ENCODE measurements at places on chromosomes 3 and 15. TPM values are rescaled to one million over a fixed set of nuclear protein-coding genes. Genes with fewer than 3 reads are reported as not detected.

DNA sequence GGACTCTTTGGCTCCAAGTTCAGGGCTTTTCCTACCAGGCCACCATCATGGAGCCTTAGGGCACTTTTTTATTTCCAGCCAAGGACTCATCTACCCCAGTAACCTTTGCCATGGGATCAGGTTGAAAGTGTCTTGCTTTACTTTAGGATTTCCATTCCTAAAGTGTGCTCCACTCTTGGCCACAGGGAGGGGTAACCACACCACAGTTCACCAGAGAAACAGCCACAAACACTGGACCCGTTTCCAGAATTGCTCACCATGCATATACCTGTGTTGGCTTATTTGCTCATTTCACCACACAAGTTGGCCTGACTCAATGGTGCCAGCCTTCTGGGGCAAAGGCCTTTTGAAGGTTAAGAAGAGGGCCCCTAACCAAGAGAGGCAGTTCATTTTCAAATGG lies 70.6 kb upstream of the RAD18 start:
- no peaks in the 10 kb centered on the region for H3K27me3 ChIP-seq
- H3K27ac ChIP-seq = no peak overlapping the region
- H3K4me1 ChIP-seq = no peaks in the 10 kb centered on the region
- no peaks in the 10 kb centered on the region for H3K36me3 ChIP-seq
- no peak for DNase-seq
- H3K4me3 ChIP-seq = no peak overlapping the region

DNA sequence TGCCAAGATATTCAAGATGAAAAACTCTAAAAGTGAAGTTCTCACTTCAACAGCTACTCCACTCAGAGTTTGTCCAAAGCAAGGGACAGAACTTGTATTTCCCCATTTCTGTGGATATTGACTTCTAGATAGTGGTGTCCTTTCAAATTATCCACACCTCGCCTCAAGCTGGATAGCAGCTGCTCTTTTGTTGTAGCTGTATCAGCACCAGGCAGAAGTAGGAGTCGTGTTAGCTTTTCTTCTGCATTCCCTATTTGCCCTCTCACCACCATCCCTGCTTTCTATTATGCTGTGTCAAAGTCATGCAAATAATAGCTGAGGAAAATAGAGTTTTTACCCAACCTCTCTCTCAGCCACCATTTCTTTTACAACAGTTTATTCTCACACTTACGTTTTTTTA lies 303.8 kb downstream of the EPHA3 start:
- no peak for DNase-seq
- H3K27me3 ChIP-seq = no peaks in the 10 kb centered on the region
- no peaks in the 10 kb centered on the region for H3K36me3 ChIP-seq
- H3K4me3 ChIP-seq = no peak overlapping the region

GRCh38 chr3:142276781-142277180 lies 51.4 kb upstream of the GK5 start:
- H3K4me1 ChIP-seq = no peaks in the 10 kb centered on the region
- DNase-seq = no peak
- H3K27me3 ChIP-seq = no peaks in the 10 kb centered on the region
- no peaks in the 10 kb centered on the region for H3K36me3 ChIP-seq
- H3K27ac ChIP-seq = peak overlapping the region; percentile 60

GRCh38 chr3:7658294-7658693 lies 797.4 kb downstream of the GRM7 start:
- peaks cover 11% of the 10 kb centered on the region for H3K4me1 ChIP-seq
- no peak for DNase-seq
- H3K4me3 ChIP-seq = no peak overlapping the region
- no peaks in the 10 kb centered on the region for H3K27me3 ChIP-seq

DNA sequence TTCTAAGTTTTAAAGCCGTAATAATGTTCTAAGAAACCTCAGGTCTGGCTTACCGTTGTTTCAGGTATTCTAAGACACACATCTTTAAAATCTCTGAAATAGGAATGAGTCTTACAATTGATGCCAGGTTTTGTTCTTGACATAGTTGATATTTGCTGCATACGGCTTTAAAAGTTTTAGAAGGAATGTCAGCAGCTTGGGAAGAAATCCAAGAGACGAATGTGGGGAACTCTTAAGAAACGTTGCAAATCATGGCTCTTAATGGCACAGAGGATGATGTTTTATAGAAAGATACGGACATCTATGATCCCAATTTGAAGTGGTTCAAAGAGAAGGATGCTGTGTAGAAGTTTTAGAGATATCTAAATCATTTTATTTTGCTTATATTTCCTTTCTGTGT lies 11.5 kb downstream of the NUDT16 start:
- H3K4me3 ChIP-seq = no peak overlapping the region
- DNase-seq = no peak
- H3K27me3 ChIP-seq = no peaks in the 10 kb centered on the region
- no peaks in the 10 kb centered on the region for H3K4me1 ChIP-seq

GRCh38 chr3:152084441-152085158 lies 184.1 kb upstream of the MBNL1 start:
- H3K27me3 ChIP-seq = no peaks in the 10 kb centered on the region
- DNase-seq = no peak
- H3K27ac ChIP-seq = no peak overlapping the region

GRCh38 chr15:67019884-67020520 lies 45.4 kb upstream of the SMAD3 start:
- no peak overlapping the region for H3K27ac ChIP-seq
- peaks cover 14% of the 10 kb centered on the region for H3K4me1 ChIP-seq
- DNase-seq = no peak
- no peaks in the 10 kb centered on the region for H3K27me3 ChIP-seq

GRCh38 chr15:87752250-87752951 lies 504.1 kb downstream of the NTRK3 start:
- no peak overlapping the region for H3K27ac ChIP-seq
- peaks cover 11% of the 10 kb centered on the region for H3K4me1 ChIP-seq
- H3K4me3 ChIP-seq = no peak overlapping the region
- H3K27me3 ChIP-seq = no peaks in the 10 kb centered on the region
- H3K36me3 ChIP-seq = no peaks in the 10 kb centered on the region
- DNase-seq = peak; percentile 36

GRCh38 chr3:5026046-5026362 lies 46.8 kb downstream of the BHLHE40 start:
- peaks cover 7% of the 10 kb centered on the region for H3K4me1 ChIP-seq
- H3K27me3 ChIP-seq = no peaks in the 10 kb centered on the region
- H3K4me3 ChIP-seq = peak overlapping the region; percentile 54
- H3K36me3 ChIP-seq = no peaks in the 10 kb centered on the region

DNA sequence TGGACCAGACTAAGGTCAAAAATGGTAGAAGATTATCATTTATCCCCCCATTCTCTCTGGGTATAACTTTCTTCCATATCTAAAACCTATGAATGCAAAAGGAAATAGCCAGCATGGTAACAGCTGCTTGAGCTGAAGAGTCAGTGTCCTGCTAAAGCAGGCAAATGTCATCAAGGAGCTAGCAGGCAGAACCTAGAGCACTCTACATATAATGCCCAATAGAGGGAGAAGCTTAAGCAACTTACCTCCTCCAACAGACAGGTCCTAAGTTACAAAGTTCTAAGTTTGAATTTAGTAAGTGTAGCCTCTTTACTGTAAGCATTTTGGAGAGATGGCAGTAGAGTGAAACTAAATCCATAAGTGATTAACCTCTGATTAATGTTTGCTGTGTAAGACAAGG lies 7.7 kb downstream of the RAF1 start:
- no peak overlapping the region for H3K4me3 ChIP-seq
- no peaks in the 10 kb centered on the region for H3K27me3 ChIP-seq
- no peak overlapping the region for H3K27ac ChIP-seq

DNA sequence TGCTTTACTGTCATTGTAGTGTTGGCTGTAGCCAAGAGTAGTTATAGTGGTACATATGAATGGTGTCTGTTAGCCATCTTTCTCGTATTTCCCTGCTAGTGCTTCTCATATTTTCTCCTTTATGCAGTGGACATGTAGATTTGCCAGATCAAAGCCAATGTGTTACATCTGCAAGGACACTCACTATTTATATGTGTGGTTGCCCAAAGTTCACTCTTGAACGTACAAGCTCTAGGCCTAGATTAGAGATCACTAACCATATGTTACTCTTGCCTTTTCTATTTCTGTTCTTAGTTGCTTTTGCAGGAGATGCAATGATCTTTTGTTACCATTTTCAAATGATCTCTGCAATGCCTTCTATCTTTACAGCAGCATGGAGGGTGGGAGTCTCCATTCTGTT lies 78.4 kb downstream of the CADM2 start:
- H3K4me1 ChIP-seq = no peaks in the 10 kb centered on the region
- DNase-seq = no peak
- no peaks in the 10 kb centered on the region for H3K36me3 ChIP-seq
- no peaks in the 10 kb centered on the region for H3K27me3 ChIP-seq
- H3K27ac ChIP-seq = no peak overlapping the region

DNA sequence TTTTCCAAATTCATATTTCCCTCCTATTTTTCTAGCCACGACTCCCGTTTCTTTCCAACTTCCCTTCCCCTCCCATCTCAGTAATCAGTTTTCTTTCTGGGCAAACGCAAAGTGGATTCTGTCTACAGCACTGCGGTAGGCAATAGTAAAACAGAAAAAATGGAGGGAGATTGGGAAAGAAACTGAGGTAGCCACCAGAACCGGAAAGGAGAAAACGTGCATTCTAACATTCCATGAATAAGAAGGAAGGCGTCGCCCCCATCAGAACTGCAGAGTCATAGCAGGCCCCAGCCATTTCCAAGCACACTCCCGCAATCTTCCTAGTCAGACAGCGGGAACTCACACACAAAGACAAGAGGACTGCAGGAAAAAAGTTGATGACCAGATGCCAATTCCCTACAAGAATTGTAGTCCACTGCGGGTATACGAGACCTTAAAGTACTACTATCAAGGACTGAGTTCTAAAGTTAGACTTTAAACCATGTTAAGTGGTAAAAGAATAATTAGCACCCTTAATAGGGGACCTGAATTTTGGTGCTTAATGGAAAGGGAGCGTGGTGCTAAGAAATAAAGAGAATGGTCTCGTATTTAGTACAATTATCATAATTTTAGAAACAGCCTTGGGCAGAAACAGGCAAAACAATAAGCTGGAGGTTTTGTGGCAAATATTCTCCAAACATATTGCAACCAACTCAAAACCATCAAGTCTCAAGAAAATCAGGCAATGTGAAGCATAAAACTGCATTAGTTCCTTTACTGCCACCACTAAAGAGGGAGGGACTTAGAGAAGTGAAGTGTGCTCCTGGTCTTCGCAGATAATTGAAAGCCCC lies 1.4 kb downstream of the PFN2 start:
- peak overlapping the region; percentile 88 for H3K27ac ChIP-seq
- peak overlapping the region; percentile 88 for H3K4me3 ChIP-seq
- no peaks in the 10 kb centered on the region for H3K36me3 ChIP-seq
- H3K27me3 ChIP-seq = no peaks in the 10 kb centered on the region
- H3K4me1 ChIP-seq = peaks cover 14% of the 10 kb centered on the region

GRCh38 chr3:148924562-148924961 lies 59.5 kb downstream of the CPA3 start:
- H3K27ac ChIP-seq = no peak overlapping the region
- H3K4me1 ChIP-seq = no peaks in the 10 kb centered on the region
- no peaks in the 10 kb centered on the region for H3K36me3 ChIP-seq

- H3K4me1 ChIP-seq = no peaks in the 10 kb centered on the region
- H3K36me3 ChIP-seq = no peaks in the 10 kb centered on the region
- no peak for DNase-seq
- no peak overlapping the region for H3K27ac ChIP-seq
- H3K27me3 ChIP-seq = no peaks in the 10 kb centered on the region
These were observed 109.1 kb upstream of the WNT5A start for GRCh38 chr3:55596212-55596611.

DNA sequence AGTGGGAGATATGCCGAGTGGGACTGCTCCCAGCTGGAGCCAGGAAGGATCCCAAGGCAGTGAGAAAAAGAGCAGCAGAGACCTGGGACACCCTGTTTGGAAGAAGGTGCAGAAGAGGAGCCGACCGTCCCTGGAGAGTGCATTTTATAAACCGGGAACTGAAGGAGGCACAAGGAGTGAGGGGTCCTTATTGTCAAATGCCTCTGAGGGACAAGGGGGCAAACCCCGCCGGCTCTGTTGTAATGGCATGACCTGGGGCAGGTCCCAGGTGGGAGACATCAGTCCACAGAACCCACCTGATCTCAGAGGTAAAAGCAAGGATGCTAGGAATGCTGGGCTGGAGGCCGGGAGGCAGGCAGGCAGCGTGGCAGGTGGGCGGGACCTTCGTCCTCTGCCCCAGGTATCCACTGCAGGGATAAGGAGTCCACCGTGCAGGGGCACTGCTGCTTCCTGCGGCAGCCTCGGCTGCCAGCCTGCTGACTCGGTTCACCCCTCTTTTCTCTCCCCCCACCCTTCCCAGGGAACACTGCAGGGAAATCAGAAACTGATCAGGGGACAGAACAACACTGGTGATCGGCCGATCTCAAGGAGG lies 26.9 kb downstream of the ADAMTS17 start:
- no peaks in the 10 kb centered on the region for H3K36me3 ChIP-seq
- DNase-seq = no peak
- no peaks in the 10 kb centered on the region for H3K27me3 ChIP-seq
- H3K4me3 ChIP-seq = no peak overlapping the region
- no peaks in the 10 kb centered on the region for H3K4me1 ChIP-seq

GRCh38 chr3:45986303-45986982 lies 9.2 kb downstream of the FYCO1 start:
- H3K4me1 ChIP-seq = peaks cover 4% of the 10 kb centered on the region
- no peak overlapping the region for H3K27ac ChIP-seq

DNA sequence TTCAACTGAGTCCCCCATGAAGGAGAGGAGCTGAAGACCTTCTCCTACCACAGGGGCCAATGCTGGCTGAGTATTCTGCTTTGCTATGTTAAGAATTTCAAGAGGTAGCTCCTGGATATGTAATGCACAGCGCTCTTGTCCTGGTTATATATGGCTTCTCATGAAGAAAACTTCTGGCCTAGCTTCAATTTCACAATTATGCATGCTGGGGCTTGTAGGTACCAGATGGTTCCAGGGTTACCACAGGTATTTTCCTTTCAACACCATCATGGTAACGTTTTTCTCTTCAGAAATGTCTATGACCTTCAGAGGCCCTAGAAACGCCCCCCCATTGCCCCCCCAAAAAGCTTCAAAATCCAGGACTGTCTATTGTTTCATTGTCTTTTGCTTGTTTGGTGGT lies 311.7 kb upstream of the ICE2 start:
- no peak for DNase-seq
- H3K4me1 ChIP-seq = no peaks in the 10 kb centered on the region
- H3K27me3 ChIP-seq = no peaks in the 10 kb centered on the region
- H3K27ac ChIP-seq = no peak overlapping the region
- H3K36me3 ChIP-seq = no peaks in the 10 kb centered on the region
- H3K4me3 ChIP-seq = no peak overlapping the region

- no peak overlapping the region for H3K27ac ChIP-seq
- no peak for DNase-seq
- no peak overlapping the region for H3K4me3 ChIP-seq
- no peaks in the 10 kb centered on the region for H3K4me1 ChIP-seq
These were observed 136.2 kb upstream of the PFN2 start for GRCh38 chr3:150106740-150107428.

- peak overlapping the region; percentile 45 for H3K27ac ChIP-seq
- no peaks in the 10 kb centered on the region for H3K4me1 ChIP-seq
- H3K4me3 ChIP-seq = no peak overlapping the region
- DNase-seq = no peak
These were observed 18.7 kb downstream of the ISG20 start for GRCh38 chr15:88657326-88658069.

ARPP21 gene
- not detected for total RNA-seq

JAGN1 gene
- total RNA-seq = 21.6 TPM

CCR9 gene
- total RNA-seq = not detected

KIF9 gene
- total RNA-seq = 7.1 TPM

PCSK6 gene
- total RNA-seq = 8.5 TPM

CEP19 gene
- 4.0 TPM for total RNA-seq

EPHB3 gene
- 4.8 TPM for total RNA-seq

ROBO2 gene
- 0.44 TPM for total RNA-seq

All from tibial nerve (tissue), 4 donors.